Stimulated activated CD8-positive, alpha-beta memory T cell treated with anti-CD3 and anti-CD28 coated beads, Interleukin-4, amount 100 ng/mL, for 1 hour (primary cell): ENCODE measurements at places on chromosomes 4 and X.

GRCh38 chrX:143058120-143058519, 32.4 kb downstream of the SPANXN4 start:
- no peak for DNase-seq

- no peak for DNase-seq
Observed at GRCh38 chr4:115851918-115852766, 738.7 kb upstream of the NDST4 start.

GRCh38 chrX:116198810-116199209, 28.3 kb downstream of the AGTR2 start:
- no peak for DNase-seq

GRCh38 chrX:65587616-65588526, 53.3 kb upstream of the LAS1L start:
- no peak for DNase-seq

DNA sequence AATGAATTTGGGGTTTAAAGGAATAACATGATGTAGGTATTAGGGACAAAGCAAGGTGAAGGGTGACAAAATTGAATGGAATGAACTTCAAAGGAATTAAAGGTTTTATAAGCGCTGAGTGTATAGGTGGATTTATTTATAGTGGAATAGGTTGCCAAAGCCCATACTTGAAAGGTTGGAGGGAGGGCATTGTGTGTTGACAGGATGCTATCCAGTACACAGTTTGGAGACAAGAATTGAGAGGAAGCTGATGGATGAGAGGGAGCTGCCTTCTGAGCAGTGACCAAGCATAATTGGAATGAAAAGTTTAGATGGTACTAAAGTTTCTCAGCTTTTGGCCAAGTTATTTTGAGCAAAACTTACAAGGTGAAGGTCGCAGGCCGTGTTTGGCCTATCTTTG, 52.6 kb upstream of the RAB33B start:
- DNase-seq, result no peak

DNA sequence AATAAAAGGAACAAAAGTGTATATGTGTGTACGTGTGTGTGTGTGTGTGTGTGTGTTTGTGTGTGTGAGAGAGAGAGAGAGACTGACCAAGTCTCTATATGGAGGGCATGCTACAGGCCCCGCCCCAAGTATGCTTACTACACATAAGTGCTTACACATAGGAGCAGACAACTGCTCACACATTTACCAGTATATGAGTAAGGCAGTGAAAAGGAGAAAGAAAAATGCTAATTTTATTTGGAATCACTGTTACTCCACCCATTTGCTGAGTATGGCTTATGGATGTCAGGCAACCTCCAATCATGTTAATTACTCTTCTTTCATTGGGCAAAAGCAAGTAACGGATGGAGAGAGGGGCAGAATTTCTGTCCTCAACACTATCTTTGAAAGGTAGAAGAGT, 107.6 kb upstream of the STK26 start:
- DNase-seq, result no peak
